ENCODE measurements at places on chromosomes 16 and 17. TPM values are rescaled to one million over a fixed set of nuclear protein-coding genes. Genes with fewer than 3 reads are reported as not detected.

C1QTNF1 gene
- 27.3 TPM for polyA plus RNA-seq

WFDC1 gene
- not detected for polyA plus RNA-seq

MTMR4 gene
- polyA plus RNA-seq = 13.8 TPM

PRSS27 gene
- 1.2 TPM for polyA plus RNA-seq

LRRC37A gene
- 0.36 TPM for polyA plus RNA-seq

EPX gene
- not detected for polyA plus RNA-seq

CMTM2 gene
- 0.09 TPM for polyA plus RNA-seq

GABARAPL2 gene
- polyA plus RNA-seq = 97.7 TPM

ARHGAP44 gene
- polyA plus RNA-seq = 3.7 TPM

Measured in A549 (cell line).